Small intestine (tissue), 16 donors: ENCODE measurements at places on chromosomes 7 and 10. TPM values are rescaled to one million over a fixed set of nuclear protein-coding genes. Genes with fewer than 3 reads are reported as not detected.

- no peaks in the 10 kb centered on the region for H3K4me1 ChIP-seq
- no peaks in the 10 kb centered on the region for H3K27me3 ChIP-seq
- H3K27ac ChIP-seq, result no peak overlapping the region
- H3K36me3 ChIP-seq, result no peaks in the 10 kb centered on the region
- no peak for DNase-seq
- H3K4me3 ChIP-seq, result no peak overlapping the region
Observed at GRCh38 chr7:136339464-136339863, 362.3 kb upstream of the MTPN start.

DNA sequence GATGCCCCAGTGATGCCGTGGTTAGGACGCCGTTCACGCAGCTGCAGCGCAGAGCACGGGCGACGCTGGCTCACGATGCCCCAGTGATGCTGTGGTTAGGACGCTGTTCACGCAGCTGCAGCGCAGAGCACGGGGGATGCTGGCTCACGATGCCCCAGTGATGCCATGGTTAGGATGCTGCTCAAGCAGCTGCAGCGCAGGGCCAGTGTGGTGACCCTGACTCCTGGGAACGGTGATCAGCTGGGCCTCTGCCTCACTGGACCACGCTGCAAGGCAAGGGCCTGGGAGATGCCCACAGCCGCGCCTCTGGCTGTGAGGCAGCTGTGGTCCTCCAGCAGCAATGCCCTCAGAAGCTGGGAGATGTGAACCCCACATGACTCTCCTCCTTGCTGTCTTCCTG, 280.6 kb downstream of the DNAJB6 start:
- no peak overlapping the region for H3K27ac ChIP-seq
- H3K4me1 ChIP-seq, result no peaks in the 10 kb centered on the region
- no peak for DNase-seq
- H3K4me3 ChIP-seq, result no peak overlapping the region
- peaks cover 11% of the 10 kb centered on the region for H3K27me3 ChIP-seq

Gene MRPS24
- 137 TPM for polyA plus RNA-seq

GRCh38 chr10:132642732-132643008, 105.1 kb downstream of the INPP5A start:
- no peak for DNase-seq
- no peak overlapping the region for H3K27ac ChIP-seq
- H3K36me3 ChIP-seq, result peaks cover 2% of the 10 kb centered on the region
- H3K4me1 ChIP-seq, result no peaks in the 10 kb centered on the region
- H3K27me3 ChIP-seq, result no peaks in the 10 kb centered on the region
- no peak overlapping the region for H3K4me3 ChIP-seq

DNA sequence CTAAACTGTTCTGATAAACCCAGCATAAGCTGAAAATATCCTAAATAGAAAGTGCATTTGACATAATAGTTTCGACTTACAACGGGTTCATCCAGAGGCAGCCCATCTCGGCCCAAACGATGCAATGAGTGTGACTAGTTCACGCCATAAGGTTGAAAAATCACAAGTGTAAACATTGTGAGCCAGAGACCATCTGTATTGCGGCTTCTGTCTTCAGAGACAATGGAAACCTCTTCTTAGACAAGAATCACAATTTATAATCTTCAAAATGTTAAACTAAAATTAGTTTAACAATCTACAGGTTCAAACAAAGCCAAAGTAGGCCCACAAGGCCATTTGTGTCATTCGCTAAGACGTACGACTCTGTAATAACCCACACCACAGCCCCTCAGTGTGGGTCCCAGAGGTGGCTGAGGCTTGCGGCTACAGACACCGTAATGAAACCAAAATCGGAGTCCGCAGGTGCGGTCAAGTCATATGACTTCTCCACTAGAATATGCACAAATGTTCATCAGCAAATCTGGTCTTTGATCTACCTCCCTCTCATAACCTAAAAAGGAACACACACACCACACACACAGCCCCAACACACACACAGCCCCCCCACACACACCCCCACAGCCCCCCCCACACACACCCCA, 81.8 kb downstream of the DIP2C start:
- no peak overlapping the region for H3K27ac ChIP-seq
- H3K36me3 ChIP-seq, result no peaks in the 10 kb centered on the region
- no peaks in the 10 kb centered on the region for H3K27me3 ChIP-seq
- DNase-seq, result no peak
- H3K4me3 ChIP-seq, result no peak overlapping the region
